ENCODE measurements at places on chromosomes 3 and 15.
A peak's percentile ranks its signal among the peaks of the same experiment; 100 is the strongest.

- DNase-seq, result no peak
Measured at GRCh38 chr15:40256638-40257235, 17.9 kb downstream of the PAK6 start.

GRCh38 chr3:33975463-33975862, 177.0 kb downstream of the PDCD6IP start:
- DNase-seq, result no peak

- DNase-seq, result no peak
Measured at GRCh38 chr3:177842743-177843734, 645.8 kb upstream of the TBL1XR1 start.

GRCh38 chr15:83692746-83693581, 39.0 kb downstream of the ADAMTSL3 start:
- no peak for DNase-seq

DNA sequence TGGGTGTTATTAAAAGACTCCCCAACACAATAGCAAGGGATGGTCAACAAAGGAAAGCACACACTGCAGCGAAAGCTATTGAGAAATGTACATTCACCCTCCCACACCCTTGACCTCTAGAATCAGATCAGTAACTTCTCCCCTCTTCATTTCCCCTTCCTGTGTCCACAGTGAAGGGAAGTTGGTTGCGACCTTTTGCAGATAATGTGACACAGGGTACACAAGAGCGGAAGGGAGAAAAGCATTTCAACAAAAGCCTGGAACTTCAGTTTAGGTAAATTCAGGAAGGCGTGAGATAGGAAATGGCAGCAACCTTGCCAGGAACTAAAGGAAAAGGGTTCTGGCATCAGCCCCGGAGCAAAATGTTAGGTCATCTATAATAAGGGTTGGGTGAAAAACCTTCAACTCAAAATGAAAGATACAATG, 899.8 kb downstream of the MCTP2 start:
- no peak for DNase-seq

GRCh38 chr3:39848365-39848764, 39.0 kb downstream of the MYRIP start:
- no peak for DNase-seq

DNA sequence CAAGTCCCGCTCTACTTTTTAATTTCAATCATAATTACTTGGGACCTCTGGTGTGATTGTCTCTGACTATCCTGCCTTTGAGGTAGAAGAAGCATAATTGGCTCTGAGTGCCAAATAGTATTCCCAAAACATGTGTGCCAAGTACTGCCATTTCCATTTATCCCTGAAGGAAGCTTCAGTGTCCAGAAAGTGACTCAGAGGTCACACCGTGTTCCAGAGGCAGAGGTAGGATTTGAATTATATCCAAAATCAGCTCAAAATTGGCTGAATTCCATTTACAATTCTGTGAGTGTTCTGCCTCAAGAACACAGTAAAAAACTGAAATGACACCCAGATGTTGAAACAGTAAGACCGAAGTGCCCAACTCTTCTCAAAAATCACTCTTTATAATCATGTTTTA, 255.3 kb downstream of the RSL24D1 start:
- no peak for DNase-seq

DNA sequence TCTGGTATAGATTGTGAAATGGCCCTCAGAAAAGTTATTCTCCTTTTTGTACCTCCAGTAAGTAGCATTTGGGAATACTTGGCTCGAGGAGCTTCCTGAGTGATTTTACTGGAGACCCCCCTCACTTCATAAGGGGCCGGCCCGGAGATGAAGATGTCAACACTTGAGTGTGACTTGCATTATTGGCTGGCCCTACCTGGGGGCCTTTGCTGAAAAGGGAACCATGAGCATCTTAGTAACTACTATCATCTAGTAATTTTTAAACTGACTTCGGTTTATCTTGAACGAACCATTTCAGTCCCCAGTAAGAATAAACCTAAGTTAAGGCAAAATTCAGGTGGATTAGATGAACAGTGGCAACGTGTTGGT, 1.3 kb downstream of the FAIM start:
- no peak for DNase-seq

DNA sequence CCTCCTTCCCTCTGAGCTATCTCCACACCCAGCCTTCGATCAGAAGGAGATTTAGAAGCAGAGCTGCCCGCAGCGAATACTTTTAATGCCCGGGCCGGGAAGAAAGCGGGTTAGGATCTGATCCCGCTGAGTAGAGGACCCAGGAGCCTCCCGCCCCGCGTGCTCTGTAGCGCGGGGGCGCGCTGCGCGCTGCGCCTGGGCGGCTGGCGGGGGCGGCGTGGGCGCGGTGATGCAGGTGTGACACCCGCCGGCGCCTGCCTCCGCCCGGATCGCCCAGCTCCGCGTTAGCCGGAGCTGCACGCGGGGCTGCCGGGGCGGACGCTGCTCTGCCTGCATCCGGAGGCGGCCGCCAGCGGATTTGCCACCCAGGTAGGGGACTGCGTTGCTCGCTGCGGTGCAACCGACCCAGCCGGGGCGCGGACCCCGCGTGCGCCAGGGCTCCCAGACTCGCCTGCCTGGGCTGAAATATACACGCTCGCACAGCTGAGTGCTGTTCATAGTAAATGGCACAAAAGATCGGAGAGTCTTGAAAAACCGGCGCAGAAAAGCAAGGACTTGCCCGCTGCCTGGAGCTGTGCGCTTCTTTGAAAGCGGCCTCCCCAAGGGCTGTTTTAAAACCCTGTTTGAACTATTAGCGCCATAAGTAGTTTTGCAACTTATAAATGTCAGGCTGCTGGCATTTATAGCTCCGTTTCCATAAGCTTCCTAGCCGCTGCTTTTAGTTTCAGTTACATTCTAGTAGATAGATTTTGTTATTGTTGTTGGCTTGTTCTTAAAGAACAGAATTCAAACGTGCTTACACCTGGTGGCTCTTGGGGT, at the start of gene SV2B:
TSS of gene SV2B (plus strand) at position 263 of the 819 bp plus-strand sequence. CDS start 126,007 bp downstream, outside the sequence.
- peak; percentile 28 for DNase-seq

GRCh38 chr3:126995926-126996512, 13.1 kb downstream of the PLXNA1 start:
- DNase-seq, result no peak

DNA sequence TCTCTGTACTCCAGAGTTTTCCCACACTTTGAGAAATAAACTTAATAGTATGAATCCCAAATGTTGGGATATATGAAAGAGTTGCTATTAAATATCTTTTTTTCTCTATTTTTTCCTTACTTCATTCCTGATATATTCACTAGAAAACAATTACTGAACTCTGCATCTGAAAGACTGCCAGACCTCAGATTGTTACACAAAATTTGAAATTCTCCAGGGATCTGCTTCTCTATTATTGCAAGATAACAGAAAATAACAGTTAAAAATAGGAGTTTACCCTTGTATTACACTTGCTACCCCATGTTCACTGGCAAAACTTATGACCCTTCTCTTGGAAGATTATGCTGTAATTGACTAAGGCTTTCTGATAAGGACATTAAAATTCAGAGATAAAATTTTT, 11.7 kb upstream of the P3H2 start:
- no peak for DNase-seq

DNA sequence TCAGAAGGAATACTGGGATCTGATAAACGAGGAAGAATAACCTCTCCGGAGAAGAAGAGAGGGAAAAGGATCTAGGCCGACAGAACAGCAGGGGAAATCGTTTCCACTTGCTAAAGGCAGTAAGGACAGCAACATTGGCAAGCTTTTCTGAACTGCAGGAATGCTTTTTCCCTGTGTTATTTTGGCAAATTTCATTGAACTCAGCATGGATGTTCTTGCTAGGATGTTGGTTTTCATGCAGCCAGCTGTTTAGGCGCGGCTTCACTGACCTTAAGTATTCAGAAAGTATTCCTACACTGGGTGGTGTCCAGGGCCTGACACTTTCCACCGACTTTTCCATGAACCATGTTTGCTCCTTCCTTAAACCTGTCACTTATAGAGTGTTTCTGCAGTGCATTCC, 489.7 kb downstream of the CNTN3 start:
- no peak for DNase-seq

DNA sequence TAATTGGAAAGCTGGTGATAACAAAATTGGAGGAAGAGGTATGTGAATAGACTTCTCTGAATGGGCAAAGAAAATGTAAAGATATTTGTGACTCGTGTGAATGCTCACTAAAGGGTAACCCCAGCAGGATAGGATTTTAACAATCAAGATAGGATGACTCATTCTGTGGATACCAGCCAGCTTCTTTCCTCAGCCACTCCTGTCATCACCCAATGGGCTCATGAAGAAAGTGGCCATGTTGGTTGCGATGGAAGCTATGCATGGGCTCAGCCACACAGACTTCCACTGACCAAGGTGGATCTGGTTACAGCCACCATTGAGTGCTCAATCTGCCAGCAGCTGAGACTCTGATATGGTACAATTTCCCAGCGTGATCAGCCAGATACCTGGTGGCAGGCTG, 40.9 kb downstream of the STRIT1 start:
- DNase-seq, result no peak

DNA sequence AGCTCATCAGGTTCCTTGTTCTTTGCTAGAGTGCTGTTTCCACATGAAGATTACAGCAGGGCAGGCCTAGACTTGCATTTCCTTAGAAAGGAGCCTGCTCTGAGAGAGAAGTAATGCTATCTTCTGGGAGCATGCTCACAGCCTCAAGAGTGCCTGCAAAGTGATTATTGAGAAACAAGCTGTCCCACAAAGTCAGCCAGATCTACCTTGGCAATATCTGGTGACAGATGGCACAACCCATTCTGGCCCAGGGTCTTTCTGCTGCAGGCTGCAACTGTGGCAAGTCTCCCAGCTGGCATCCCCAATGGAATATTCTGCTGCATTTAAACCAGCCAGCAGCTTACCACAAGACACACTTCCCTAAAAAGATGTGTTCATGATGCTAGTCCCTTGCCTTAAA, 29.3 kb downstream of the MTMR10 start:
- DNase-seq, result no peak

DNA sequence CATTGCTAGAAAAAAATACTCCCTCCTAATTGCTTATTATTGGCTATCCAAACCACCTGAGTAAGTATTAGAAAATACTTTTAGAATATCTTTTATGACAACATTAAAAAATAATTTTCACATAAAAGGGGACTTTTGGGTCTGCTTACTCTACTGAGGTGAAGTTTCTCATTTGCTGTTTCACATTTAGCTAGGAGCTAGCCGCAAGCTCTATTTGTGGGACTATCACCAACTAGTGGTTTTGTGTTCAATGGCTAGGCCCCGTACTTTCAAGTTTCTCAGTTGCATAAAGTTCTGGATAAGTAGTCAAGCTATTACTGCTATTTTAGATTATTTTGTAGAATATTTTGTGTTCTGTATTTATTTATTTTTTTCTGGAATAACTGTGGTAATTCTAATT, 244.2 kb upstream of the SLITRK3 start:
- no peak for DNase-seq

GRCh38 chr3:172405914-172406313, 42.3 kb downstream of the GHSR start:
- no peak for DNase-seq

- no peak for DNase-seq
Measured at GRCh38 chr3:159187706-159188105, 385.9 kb downstream of the MFSD1 start.

DNA sequence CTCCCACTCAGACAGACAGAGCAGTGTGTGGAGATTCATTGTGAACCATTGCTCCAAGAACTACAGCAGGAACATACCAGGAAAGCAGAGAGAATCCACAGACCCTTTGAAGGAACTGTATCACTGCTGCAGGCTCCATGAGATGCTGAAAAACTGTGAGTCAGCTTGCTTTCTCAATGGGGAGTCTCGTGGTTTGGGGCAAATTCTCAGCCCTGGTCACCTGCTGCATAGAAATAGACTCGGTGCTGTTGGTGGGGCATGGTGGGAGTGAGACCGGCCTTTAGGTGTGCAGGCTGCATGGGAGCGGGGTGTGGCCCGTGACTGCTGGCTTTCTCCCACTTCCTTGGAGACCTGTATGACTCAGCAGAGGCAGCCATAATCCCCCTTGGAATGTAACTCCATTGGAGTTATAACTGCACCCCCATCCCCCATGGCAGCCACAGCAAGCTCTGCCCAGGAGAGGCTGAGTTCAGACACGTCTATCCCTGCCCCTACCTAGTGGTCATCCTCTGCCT, 35.6 kb downstream of the ALCAM start:
- no peak for DNase-seq

- no peak for DNase-seq
Measured at GRCh38 chr3:161072211-161072621, 32.9 kb downstream of the B3GALNT1 start.

GRCh38 chr3:121667333-121667732, 6.6 kb upstream of the HCLS1 start:
- DNase-seq, result no peak

DNA sequence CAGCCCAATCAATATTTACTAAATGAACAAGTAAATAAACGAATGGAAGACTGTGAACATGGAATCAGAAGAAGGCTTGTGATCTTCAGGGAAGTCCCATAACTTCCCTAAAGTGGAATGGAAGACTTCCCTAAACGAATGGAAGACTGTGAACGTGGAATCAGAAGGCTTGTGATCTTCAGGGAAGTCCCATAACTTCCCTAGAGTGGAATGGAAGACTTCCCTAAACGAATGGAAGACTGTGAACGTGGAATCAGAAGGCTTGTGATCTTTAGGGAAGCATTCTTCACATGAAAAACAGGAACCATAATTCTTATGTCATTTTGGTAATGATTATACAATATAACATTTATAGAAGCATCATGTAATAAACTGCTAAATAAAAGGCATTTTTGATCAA, 38.8 kb downstream of the EOGT start:
- DNase-seq, result no peak

GRCh38 chr15:52136442-52136980, 23.9 kb upstream of the BCL2L10 start:
- DNase-seq, result no peak

DNA sequence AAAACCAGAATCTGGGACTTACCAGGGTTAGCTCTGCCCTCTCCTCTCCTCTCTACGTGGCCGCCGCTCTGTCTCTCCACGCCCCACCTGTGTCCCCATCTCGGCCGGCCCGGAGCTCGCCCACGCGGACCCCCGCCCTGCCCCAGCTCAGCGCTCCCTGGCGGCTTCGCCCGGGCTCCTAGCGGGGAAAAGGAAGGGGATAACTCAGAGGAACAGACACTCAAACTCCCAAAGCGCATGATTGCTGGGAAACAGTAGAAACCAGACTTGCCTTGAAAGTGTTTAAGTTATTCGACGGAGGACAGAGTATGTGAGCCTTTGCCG, 5.4 kb downstream of the ISL2 start:
- no peak for DNase-seq

- no peak for DNase-seq
Measured at GRCh38 chr3:141078200-141078599, 27.1 kb downstream of the SPSB4 start.

DNA sequence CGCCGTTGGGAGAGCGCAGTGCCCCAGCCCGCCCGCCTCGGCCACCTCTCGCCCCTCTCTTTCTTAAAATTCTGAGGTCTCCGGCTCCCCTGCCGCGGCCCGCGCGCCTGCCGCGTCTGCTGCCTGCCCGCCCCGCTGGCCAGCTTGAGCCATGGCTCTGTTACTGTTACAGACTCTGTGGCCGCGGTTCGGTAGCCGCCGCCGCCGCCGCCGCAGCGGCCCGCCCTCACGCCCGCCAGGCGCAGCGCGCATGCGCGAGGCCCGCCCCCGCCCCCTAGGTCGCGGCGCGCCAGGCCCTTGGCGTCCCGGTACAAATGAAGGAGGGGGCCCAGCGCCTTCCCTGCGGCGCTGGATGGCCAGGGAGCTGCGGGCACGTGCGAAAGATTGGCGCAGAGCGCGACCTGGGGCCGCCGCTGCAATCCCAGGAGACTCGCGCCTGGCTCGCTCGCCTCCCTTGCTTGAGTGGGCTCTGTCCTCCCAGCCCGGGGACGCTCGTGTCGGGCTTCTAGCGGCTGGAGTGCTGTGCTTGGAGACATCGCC, at the start of gene ONECUT1:
TSS of gene ONECUT1 (minus strand) at position 168 of the 540 bp plus-strand sequence. CDS start 452 bp downstream, outside the sequence.
- no peak for DNase-seq
